ENCODE measurements at places on chromosomes 12 and 14.

DNA sequence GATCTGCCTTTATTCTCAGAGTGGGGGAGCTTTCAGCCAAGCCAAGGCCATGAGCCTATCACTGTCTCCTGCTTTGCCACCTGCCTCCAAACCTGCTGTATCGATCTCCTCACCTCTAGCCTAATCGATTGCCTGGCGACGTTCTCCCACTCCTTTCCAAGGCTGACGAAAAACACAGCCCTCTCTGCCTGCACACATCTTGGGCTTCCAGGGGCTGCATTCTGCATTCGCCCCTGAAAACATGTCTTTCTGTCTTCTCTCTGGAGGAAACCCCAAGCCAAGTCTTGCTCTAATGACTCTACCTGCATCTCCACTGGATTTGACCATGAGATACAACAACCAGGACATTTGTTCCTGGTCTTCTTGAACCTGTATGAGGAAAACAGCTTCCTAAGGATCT lies 540.7 kb downstream of the BCL11B start:
- DNase-seq: no peak

GRCh38 chr14:33699300-33699983 lies 251.4 kb downstream of the EGLN3 start:
- no peak for DNase-seq

- no peak for DNase-seq
Observed at GRCh38 chr12:95986635-95987570, 9.2 kb downstream of the HAL start.

DNA sequence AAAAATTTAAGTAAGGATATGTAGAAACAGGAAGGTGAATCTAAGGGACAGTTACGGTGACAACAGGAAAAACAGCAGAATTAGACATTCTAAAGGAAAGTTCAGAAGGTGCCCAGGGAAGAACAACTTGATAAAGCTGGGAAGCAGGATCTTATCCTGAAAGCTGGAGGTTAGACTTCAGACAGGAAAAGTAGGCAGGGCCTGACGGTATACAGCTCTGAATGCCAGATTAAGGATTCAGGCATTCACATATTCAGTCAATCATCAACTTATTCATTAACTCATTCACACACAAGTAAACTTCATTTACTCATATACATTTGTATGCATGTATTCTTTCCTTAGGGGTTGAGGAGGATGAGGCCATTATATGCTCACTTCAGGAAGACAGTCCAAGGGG lies 81.3 kb downstream of the RALGAPA1 start:
- DNase-seq: no peak

DNA sequence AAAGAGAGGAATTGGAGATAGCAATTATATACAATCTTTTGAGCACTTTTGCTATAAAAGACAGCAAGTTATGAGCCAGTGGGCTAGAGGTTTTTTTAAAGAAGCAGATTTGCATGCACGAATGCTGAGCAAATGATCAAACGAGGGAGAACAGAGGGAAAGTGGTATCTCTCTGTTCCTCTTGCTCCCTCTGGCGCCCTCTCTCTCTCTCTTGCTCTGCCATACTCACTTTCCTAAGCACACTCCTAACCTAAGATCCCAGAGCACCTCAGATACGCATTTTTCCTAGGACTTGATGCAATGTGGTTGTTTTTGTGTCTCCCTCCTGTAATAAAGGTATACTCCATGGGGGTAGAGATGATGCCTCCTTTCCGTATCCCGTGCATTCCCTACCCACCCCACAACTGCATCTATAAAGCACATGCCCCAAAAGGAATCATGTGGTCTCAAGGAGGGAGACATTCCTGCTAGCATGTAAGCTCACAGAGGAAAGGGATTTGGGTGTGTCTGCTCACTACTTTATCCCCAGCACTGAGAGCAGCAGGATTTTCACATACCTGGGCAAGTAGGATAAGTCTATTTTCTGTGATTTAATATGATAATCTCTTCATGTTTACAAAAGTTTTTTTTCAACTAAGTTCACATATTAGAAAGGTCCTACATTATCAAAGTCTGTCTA lies 270.2 kb downstream of the SSPN start:
- peak; percentile 9 for DNase-seq

- DNase-seq: peak; percentile 41
Observed at GRCh38 chr14:32417956-32418552, 89.0 kb downstream of the AKAP6 start.

DNA sequence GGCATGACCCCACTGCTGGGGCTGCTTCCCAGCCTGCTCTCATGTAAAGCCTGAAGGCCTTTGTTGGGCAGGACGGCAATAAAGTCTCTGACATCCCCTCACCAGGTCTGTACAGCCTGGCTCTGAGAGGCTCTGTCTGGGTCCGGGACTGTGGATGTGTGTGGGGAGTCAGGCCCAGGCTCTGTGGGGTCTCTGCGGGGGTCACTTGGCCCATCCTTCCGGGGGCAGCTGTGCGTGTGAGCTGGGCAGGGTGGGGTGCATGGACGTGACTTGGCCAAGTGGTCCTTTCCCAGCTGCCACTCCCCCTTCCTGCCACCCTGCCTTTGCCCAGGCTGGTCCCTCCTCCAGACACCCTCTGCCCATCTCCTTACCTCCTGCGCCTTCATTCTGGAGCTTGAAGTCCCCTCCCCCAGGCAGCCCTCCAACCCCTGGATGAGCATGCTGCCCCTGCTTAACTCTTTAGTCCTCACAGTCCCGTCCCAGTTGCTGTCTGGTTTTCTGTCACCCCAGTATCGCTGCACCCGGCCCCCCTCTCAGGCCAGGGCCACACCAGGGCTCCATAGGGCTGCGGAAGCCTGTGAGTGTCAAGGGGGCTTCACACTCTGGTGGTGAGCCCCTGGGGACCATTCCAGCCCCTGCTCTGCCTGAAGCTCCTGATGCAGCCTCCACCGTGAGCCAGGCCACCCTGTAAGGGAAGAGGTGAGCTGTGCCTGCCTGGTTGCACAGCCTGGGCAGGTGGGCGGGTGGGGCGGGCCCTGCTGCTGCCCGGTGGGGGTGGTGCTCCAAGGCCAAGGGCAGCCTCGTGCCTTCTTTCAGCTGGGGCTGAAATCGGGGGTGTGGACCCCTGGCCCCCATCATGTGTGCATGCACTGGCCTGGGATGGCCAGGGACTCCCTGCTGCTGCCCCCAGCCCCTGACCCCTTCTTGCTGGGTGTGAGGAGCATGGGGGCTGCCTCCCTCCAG lies 25.5 kb upstream of the KIF26A start:
- DNase-seq: no peak

DNA sequence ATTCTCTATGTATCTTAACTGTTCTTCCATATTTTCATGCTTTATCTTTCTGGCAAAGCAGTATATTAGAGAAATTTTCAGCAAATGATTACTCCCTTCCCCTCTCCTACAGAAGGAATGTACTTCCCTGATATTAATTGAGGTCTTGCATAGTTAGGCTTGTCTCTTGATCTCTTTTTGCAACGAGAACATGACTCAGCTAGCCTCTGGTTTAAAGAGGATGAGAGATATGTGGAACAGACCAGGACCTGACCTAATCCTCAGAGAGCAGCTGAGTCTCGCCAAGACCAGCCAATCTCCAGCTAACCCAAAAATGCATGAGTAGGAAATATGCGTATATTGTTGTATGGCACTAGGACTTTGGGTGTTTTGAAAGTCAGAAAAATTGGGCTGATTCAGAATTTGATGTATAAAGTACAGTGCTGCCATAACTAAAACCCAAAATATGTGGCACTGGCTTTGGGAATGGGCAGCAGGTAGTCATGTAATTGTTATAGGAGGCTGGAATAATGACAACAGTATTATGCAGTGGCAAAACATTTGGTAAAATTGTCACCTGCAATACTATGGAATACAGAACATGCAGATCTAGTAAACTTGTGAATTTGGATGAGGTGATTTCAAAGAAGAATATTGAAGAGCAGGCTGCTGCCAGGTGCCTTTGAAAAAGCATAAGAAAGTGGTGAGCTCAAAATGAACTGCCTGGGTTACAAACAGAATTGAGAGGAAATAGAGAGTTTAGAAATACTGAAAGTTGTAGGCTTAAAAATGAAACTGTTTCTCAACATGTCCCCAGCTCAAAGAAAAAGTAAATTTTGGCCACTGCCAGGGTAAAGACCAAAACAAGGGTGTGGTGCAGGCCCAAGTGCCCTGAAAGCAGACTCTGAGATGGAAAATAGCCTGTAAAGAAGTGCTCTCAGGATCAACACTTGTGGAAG lies 9.3 kb upstream of the USP15 start:
- DNase-seq: peak; percentile 71

DNA sequence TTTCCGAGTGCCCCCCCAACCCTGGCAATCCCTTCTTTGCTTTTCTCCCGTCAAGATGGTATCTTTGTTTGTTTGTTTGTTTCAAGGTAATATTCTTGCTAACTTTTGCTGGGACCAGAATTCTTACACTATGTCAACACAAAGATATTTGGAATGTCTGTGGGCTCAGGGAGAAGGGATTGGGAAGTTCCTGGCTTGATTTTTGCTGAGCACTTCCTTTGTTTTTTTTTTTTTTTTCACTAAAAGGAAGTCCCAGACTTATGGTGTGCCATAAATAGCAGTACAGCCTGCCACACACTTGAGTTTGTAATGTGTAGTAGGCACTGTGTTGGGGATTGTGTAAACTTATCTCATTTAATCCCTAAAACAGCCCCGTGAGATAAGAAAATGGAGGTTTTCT lies 11.2 kb upstream of the RNU6-7 start:
- no peak for DNase-seq

DNA sequence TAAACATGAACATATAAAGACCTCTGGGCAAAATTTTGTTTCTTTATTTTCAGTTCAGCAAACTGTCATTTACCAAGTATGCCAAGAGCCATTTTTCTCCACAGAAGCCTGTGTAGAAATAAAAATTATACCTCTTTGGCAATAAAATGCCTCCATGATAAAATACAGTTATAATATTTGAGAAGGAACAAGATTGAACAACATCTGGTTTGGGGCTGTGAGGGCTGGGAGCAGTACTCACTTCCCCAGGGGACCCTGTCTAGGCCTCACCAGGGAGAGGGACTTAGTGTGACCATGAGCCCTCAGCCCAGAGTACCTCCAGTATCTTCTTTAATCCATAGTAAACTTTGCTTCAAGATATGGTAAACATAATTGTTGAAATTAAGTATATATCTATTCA lies 65.1 kb downstream of the DAAM1 start:
- DNase-seq: no peak

DNA sequence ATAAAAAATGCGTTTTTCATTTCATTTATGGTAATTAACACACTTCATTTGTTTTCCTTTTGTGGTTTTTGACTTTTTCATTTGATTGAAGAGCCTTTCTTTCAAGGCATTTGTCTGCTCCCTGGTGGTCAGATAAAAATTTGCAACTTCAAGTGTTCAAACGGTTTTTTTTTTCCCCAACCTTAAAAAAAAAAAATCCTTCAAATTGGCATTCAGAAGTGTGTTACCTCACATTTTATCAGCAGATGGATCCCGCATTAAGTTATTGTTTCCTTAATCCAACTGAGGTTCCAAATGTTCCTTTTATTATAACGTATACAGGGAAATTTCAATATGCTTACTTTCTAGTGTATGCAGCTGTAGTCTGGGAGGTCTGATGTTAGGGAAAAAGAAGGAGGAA lies 47.2 kb downstream of the MYF5 start:
- DNase-seq: peak; percentile 35

DNA sequence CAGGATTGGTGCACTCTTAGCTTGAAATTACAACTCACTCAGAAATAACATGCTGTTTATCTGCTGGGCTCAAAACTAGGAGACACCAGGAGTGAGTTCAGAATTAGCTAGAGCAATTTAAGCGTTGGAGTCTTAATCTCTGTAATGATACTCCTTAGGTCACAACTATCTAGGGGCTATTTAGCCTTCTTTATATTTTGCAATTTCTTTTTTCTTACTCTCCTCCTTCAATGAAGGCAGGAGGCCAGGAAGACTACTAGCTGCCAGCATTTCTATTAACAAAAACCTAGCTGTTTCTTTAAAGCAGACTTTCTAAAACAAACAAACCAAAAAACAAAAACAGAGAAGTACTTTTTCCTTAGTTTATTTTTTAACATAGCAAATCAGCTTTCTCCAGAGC lies 226.2 kb downstream of the TRHDE start:
- DNase-seq: no peak

GRCh38 chr12:124852911-124853427 lies 10.7 kb downstream of the SCARB1 start:
- no peak for DNase-seq

- DNase-seq: peak; percentile 51
Observed at GRCh38 chr12:77954206-77954555, 123.5 kb downstream of the NAV3 start.

GRCh38 chr12:100391856-100392255 lies 35.0 kb downstream of the SLC17A8 start:
- DNase-seq: no peak

DNA sequence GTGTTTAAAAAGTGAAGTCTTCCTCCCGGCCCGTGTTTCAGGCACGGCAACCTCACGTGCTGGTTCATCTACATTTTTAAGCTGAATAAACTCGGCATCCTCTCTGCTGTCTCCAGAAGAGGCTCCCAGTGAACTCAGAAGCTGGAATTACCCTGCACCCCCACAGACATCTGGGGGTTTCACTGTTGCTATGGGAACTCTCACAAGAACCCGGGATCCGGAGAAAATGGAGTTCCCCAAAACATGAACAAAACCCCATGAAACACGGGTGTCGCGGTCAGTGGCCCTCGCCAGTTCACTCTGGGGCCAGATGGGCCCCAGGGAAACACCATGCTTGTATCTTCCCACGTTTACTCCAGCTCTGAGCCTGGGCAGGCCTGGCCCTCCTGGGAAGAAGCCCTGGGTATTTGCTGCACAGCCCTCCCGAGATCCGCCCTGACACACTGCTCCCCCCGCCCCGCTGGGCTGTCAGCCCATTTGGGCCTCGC lies 143.7 kb downstream of the PIWIL1 start:
- no peak for DNase-seq

GRCh38 chr14:96741151-96741977 lies 55.8 kb upstream of the VRK1 start:
- peak; percentile 76 for DNase-seq

DNA sequence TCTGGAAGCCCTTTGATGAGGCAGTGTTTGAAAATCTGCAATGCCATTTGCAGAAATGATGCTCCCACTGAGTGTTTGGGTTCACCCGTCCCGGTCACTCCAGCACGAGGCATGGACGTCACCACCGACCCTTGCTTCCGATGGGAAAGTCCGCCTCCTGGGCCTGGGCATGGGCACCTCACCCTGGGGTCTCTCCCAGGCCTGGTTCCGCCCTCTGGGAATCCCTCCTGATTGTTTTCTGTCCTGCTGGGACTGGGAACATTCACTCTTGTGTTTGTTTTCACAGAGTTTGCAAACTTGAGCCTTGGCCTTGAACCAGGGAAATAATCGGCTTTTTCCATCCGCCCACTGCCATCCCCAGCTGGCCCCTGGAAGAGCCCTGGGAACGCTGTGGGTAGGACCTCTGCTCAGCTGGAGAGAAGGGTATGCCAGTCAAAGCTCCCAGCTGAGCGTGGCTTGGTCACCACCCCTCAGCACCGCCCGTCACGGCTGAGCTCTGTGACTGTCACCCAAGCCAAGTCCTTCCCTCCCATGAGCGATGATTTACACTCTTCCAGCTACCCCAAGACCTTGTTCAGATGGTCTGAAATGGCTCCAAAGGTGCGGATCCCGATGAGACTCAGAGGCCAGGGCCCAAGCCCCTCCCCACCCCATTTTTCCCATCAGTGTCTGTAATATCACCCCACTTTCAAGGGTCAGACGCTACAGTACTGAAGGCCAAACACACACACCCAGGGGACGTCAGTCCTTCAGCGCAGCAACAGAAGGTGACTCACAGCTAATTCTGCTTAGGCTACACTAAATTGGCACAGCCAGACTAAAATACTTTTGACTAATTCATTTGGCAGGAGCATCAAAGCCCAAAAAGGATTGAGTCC lies 34.1 kb upstream of the FZD10 start:
- peak; percentile 2 for DNase-seq

All from foreskin fibroblast (primary cell).